A549 treated with Mapracorat at 1 μM for 4 hours (cell line): ENCODE measurements at places on chromosomes 6 and 20. TPM values are rescaled to one million over a fixed set of nuclear protein-coding genes. Genes with fewer than 3 reads are reported as not detected.

DPM1 gene
- 69.7 to 94.8 TPM (median 72.2 TPM) in 5 replicates for total RNA-seq

HRH3 gene
- not detected in 5 replicates for total RNA-seq

OR12D3 gene
- not detected in 5 replicates for total RNA-seq

PRL gene
- total RNA-seq, result not detected in 5 replicates

AGER gene
- total RNA-seq, result 1.2 to 2.0 TPM (median 1.3 TPM) in 5 replicates

ZC2HC1B gene
- total RNA-seq, result not detected in 5 replicates

RAET1E gene
- total RNA-seq, result 1.8 to 3.5 TPM (median 3.1 TPM) in 5 replicates

SLC35F1 gene
- total RNA-seq, result not detected in 5 replicates
